NCI-H460 (cell line): ENCODE measurements at places on chromosomes 4 and X. TPM values are rescaled to one million over a fixed set of nuclear protein-coding genes. Genes with fewer than 3 reads are reported as not detected.

GRCh38 chr4:33722800-33723516 lies 2521.4 kb downstream of the ARAP2 start:
- no peak for DNase-seq

GRCh38 chr4:181991369-181992108 lies 251.7 kb upstream of the TENM3 start:
- no peak for DNase-seq

NKAP gene
- 16.4 and 17.3 TPM in 2 replicates for total RNA-seq

- DNase-seq: no peak
These were observed 92.3 kb upstream of the SLC7A11 start for GRCh38 chr4:138334346-138335016.

ADH1B gene
- not detected in 2 replicates for total RNA-seq

MYOZ2 gene
- total RNA-seq: not detected in 2 replicates

DNA sequence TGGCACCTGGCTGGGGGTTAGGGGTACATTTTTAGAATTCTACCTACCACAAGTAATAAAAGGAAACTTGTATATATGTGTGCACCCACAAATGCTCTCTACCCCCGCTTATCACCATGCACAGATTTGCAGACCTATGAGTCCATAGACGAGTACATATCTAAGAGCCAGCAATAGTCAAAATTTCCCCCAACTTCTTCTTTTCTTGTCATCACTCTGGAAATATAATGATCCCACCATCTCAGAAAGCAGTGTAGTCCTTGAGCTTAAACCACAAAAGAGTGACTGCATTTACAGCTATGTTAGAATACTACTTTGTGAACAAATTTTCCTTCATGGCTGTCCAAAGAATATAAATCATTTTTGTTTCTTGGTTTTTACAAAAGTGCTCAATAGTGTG lies 66.1 kb downstream of the LHFPL1 start:
- no peak for DNase-seq

SOD3 gene
- total RNA-seq: not detected in 2 replicates

GRCh38 chr4:118284169-118284568 lies 68.6 kb downstream of the PRSS12 start:
- no peak for DNase-seq

TREX2 gene
- total RNA-seq: 0.75 and 1.1 TPM in 2 replicates

GRCh38 chr4:114921790-114922591 lies 191.4 kb downstream of the NDST4 start:
- no peak for DNase-seq

HAND2 gene
- not detected in 2 replicates for total RNA-seq

DNA sequence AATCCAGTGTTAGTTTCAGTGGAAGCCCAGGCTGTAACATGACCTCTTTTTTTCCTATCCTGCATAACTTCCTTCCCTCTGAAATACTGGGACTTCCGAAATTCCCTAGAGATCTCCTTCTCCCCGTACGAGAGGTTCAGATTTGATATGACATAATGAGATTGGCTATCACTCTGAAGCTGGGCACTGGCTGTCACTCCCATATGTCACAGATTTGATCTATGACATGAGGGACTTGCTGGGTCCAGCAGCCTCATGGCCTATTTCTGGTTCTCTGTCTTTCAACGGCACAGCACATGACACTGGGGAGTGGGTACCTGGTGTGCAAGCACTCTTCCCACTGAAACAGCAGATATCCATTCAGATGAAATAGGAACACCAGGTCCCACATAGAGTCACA lies 36.7 kb downstream of the PF4 start:
- DNase-seq: no peak

C4orf51 gene
- not detected in 2 replicates for total RNA-seq
